ENCODE measurements at places on chromosomes 7 and 10.
A peak's percentile ranks its signal among the peaks of the same experiment; 100 is the strongest.

DNA sequence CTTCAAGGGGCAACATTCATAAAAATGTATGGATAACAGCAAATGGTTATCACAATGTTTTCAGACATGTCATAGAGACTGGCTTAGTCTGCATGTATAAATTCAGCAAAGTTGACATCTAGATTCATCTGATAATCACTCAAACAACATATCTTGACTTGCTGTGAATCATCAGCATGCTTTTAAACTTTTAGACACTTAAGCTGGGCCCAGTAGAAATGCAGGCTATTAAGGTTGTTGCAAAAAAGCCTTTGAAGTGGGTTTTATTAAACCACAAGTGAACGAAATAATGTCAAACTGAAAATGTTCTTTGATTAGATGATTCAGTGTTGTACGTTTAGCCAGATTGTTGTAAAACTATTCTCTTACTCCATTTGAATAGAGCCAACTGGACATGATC, 759.6 kb downstream of the NXPH1 start:
- no peak for DNase-seq

DNA sequence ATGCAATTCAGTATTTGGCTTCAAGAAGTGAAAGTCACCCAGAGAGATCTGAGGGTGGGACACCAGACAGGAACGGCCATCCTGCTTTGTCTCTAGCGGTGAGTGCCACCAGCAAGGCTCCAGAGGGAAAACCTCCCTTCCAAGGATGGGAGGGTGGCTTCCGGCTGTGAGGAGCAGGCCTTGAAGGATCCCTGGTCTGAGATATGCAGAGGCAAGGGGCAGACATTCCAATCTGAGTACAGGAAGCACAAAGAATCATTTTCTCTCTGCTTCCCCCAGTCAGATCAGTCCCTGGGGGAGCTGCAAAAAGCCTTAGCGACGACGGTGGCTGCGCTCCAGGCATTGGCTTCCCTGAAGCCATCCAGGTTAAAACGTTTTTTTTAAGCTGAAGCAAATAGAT, 167.4 kb downstream of the TEX36 start:
- DNase-seq = no peak

DNA sequence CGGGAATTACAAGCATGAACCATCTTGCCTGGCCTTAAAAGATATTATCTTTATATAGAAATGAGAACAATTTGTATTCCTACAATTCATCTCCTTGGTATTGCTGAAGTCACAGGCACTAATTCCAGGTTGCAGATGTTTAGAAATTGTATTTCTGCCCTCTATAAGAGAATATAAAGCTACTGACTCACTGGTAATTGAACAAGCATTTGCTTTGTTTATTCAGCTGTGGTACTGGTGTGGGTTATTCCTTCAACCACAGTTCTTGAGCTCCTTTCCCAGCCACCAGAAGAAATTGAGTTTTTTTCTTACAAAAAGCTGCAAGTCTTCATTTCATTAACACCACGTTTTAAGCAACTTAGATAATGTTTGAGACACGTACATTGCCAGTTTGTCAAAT, 29.0 kb upstream of the MPP7 start:
- DNase-seq = peak; percentile 38

- no peak for DNase-seq
These were observed 84.8 kb downstream of the PRKAG2 start for GRCh38 chr7:151792086-151792485.

- DNase-seq = no peak
These were observed 28.5 kb upstream of the SYPL1 start for GRCh38 chr7:106140406-106141173.

DNA sequence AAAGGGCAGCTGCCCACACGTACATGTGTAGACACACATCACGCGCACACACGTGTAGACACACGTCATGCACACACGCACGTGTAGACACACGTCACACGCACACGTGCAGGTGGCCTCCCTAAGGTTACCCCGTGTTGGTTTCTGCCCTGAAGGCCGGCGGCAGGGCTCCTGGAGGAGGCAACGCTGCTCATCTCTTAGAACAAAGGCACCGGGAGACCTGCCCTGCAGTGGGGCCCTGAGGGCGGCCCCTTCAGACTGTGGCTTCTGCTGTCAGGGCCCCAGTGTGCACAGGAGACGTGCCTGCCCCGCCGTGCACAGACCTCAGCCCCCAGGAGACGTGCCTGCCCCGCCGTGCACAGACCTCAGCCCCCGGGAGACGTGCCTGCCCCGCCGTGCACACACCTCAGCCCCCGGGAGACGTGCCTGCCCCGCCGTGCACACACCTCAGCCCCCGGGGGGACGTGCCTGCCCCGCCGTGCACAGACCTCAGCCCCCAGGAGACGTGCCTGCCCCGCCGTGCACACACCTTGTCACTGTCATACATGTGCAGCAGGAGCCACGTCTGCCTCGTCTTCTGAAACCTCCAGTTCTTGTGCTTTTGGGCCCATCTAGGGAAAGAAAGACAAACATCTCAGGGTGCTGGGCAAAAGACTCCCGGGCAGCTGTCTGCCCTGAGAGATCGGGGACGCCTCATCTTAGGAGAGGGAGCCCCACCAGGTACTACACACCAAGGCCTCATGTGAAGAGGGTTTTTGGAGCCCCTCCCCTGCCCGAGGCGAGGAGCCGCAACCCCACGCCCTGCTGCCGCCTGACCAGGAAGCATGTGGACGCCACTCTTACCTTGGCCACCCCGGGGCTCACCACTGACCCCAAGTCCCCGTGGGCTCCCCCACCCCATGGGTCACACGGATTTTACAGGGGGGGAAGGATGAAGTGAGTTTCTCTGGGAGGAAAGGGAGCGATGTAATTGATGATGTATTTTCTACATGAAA, 17.3 kb downstream of the CYP2W1 start:
- no peak for DNase-seq

- no peak for DNase-seq
These were observed 34.3 kb upstream of the PHF14 start for GRCh38 chr7:10939237-10939910.

DNA sequence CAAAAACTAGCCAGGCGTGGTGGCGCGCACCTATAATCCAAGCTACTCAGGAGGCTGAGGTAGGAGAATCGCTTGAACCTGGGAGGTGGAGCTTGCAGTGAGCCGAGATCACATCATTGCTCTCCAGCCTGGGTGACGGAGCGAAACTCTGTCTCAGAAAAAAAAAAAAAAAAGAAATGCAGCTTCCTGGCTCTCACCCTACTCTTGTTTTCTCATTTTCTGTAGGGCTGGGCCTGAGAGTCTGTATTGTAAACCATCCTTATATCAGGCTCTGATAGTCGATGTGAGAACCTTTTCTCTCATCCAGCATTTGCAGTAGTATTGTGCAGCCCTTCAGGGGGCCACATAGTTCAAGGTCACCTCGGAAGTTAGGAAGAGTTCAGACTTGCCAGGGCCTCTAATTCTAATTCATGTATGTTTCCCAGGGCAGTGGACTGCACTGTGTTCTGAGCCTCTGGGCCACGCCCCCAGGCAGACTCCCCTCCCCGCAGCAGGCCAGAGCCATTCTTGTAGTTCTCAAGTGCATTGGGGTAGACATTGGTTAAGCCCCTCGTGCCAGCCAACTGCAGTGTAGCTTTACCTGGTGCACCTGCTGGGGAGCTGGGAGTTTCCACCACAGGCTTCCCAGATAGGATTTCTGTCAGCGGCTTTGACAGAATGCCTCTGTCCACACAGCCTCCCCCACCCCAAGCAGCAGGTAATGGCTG, 38.3 kb upstream of the PDCD4 start:
- no peak for DNase-seq

GRCh38 chr7:157001920-157002818, 8.3 kb downstream of the MNX1 start:
- DNase-seq = no peak

- DNase-seq = no peak
These were observed 45.5 kb upstream of the CCDC3 start for GRCh38 chr10:13046851-13047528.

- DNase-seq = no peak
These were observed 1.1 kb downstream of the ACTL6B start for GRCh38 chr7:100654908-100655831.

- DNase-seq = peak; percentile 8
These were observed 71.9 kb upstream of the ADARB2 start for GRCh38 chr10:1809139-1809741.

- DNase-seq = no peak
These were observed 9.7 kb upstream of the ZNF485 start for GRCh38 chr10:43596546-43596945.

DNA sequence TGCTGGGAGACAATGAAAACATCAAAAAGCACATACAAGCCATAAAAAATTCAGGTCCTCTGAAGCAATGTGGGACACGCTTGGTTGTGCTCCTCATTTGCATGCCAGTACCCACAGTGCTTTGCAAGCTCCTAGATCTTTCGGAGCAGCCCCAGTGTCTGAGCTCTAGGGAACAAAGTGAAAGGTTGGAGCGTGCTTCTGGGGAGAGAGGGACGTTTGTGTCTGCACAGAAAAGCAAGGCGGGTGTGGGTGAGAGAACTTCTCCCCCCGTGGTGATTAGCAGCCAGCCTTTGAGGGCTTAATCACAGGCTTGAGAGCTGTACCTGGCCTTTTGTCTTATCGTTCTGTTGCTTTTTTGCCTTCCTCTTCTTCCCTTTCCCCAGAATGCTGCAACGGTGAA, 76.7 kb upstream of the HABP2 start:
- DNase-seq = no peak

DNA sequence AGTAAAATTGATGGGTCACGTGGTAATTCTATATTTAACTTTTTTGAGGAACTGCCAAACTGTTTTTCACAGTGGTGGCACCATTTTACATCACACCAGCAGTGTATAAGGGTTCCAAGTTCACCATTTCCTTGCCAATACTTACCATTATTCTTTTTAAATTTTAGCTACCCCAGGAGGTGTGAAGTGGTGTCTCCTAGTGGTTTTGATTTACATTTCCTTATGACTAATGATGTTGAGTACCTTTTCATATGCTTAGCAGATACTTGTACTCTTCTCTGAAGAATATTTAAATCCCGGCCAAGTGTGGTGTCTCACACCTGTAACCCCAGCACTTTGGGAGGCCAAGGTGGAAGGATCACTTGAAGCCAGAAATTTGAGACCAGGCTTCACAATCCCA, 28.5 kb downstream of the FHIP2A start:
- DNase-seq = no peak

DNA sequence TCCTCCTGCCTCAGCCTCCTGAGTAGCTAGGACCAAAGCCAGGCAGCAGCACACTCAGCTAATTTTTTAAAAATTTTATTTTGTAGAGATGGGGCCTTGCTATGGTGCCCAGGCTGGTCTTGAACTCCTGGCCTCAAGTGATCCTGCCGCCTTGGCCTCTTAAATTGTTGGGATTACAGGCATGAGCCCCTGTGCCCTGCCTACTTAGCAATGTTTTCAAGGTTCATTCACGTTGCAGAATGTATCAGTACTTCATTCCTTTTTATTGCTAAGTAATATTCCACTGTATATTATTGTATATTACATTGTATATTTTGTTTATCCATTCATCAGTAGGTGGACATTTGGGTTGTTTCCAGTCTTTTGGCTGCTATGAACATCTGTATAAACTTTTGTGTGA, 44.2 kb downstream of the PUS7 start:
- DNase-seq = no peak

DNA sequence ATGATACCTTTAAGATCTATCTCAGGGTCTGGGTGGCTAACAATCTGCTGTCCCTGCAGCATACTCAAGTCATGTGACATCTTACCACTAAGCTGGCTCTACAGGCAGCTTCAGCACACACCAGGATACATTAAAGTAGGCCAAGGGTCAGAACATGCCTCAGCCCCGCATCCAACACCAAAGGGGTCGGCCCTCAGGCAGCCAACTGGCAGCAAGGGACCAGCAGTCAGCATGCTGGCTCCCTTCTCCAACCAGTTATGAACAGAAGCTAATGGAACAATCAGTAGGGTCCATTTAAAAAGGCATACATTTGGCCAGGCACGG, 37.1 kb downstream of the FAM53B start:
- no peak for DNase-seq

DNA sequence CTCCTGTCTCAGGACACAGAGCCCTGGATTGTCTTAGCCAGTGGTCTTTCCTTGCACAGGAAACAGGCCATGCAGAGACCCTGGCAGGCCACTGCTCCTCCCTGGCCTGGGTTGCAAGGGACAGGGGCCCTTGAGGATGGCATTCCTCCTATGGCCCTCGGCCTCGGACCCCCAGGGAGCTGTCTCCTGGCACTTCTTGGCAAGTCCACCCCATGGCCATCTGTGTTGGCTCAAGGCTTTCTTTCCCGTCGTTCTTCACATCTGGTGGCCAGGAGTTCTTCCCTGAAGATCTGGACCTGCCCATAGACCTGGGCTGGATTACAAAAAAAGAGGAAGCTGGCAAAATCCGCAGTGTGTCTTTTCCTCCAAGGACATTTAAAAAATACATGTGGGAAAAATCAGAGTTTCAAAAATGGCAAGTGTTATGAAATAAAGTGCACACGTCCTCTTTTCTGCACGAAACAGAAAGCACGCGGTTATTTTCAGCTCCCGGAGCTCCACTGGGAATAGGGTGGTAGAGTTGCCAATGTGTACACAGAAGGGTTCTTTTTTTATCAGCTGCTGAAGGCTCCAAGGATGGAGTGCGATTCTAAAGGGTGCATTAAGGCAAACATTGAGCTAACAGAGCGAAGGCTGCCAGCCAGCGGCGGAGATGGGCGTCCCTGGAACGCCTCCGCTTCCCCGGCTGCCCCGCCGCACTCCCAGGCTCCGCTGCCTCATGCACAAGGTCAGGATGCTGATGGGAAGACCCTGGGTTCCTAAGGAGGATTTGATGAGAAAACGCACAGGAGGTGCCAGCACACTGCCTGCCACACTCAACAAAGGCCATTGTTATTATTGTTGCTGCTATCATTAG, 62.8 kb upstream of the FAM20C start:
- DNase-seq = no peak

- DNase-seq = peak; percentile 27
These were observed 135.0 kb downstream of the ACTR3B start for GRCh38 chr7:152894295-152895170.

GRCh38 chr10:100020142-100020885, 10.6 kb upstream of the DNMBP start:
- no peak for DNase-seq

- DNase-seq = no peak
These were observed 323.8 kb downstream of the GLRX3 start for GRCh38 chr10:130459851-130460490.

- DNase-seq = no peak
These were observed 5.7 kb upstream of the CELF2 start for GRCh38 chr10:11011984-11012383.

GRCh38 chr10:80148166-80148805, 15.8 kb downstream of the PLAC9 start:
- DNase-seq = no peak

- DNase-seq = no peak
These were observed 37.8 kb upstream of the SEM1 start for GRCh38 chr7:96747418-96747940.

Data from NCI-H2227 treated with DMSO at 0.1 percent for 48 hours (cell line).